Stimulated activated CD4-positive, alpha-beta T cell treated with anti-CD3 and anti-CD28 coated beads, TNF-alpha, amount 100 ng/mL, for 24 hours (primary cell): ENCODE measurements at places on chromosomes 3 and 15.

DNA sequence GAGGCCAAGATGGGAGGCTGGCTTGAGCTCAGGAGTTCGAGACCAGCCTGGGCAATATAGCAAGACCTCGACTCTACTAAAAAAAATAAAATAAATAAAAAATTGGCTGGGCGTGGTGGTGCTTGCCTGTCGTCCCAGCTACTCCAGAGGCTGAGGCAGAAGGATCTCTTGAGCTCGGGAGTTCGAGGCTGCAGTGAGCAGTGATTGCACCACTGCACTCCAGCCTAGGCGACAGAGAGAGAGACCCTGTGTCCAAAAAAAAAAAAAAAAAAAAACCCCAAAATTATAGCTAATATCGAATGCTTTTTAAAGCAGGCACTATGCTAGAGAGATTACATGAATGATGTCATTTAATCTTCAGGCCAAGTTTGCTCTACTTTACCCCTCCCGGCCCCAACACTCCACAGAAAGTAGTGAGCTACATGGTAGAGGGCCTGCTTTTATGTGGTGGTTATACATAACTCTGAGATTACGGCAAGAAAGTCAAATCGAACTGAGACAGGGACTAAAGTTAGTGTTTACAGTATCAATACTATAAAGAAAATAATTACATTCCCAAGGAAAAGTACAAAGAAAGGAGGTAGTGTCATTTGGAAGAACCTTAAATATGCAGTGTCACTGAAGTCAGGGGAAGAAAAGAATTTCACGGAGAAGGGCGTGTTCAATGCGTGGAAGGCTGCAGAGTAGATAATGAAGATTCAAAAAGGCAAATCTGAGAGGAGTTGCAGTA lies 1.1 kb downstream of the ADPGK start:
- no peak for DNase-seq

DNA sequence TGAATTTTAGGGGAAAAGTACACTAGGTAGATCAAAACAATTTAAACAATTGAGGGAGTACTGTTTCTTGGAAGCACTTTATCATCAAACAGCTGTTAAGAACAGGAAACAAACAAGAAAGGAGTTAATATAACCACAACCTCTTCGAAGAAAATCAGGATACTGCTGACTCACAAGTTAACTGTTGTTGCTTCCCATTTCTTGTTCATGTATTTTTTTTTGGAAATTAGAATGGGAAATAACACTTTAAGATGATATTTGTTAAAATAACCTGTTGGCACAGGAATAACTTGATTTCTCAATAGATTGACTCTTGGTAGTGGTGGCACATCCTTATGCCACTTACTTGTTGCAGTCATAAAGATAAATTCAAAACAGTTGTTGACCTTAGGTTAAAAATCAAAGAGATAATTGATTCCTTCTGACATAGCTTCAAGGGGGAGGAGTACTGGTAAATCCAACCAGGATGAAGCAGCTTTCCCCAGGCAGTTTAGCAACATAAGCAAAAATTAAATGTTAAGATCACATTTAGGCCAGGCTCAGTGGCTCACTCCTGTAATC lies 3.3 kb downstream of the BNIP2 start:
- no peak for DNase-seq

GRCh38 chr3:118425272-118425837 lies 609.3 kb downstream of the IGSF11 start:
- no peak for DNase-seq

- DNase-seq = no peak
These were observed 31.2 kb downstream of the CHDH start for GRCh38 chr3:53815067-53815466.

GRCh38 chr15:60576044-60576443 lies 97.1 kb upstream of the ICE2 start:
- DNase-seq = no peak

DNA sequence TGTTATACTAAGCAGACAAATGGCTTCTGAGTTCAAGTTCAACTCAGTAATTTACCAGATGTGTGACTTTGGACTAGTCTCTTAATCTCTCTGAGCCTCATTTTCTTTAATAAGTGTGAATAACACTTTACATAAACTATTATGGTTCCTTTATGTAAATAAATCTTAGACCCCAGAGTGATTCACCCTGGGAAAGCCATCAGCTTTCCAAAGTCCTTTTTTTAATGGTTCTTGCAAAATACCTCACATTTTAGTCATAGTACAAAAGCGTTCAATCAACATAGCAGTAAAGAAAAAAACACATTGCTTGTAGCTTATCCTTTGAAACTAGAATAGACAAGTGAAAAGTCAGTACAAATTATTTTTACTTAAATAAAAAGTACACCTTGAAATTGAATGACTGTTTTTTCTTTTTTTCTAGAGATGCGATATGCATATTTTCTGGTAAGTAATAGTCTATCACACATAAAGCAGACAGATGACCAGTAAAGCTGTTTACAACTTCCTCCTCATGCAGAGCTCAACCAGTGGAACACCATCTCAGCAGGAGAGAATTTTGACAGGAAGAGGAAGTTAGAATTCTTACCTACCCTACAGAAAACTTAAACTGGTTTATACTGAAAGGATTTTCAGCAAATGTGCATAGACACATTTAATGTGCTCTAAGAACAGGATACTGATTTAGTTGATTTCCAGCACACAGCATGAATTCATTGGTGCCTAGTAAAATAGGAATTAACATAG lies 123.0 kb upstream of the AGBL1 start:
- DNase-seq = no peak

- no peak for DNase-seq
These were observed 323.9 kb upstream of the GBE1 start for GRCh38 chr3:82085356-82085755.

DNA sequence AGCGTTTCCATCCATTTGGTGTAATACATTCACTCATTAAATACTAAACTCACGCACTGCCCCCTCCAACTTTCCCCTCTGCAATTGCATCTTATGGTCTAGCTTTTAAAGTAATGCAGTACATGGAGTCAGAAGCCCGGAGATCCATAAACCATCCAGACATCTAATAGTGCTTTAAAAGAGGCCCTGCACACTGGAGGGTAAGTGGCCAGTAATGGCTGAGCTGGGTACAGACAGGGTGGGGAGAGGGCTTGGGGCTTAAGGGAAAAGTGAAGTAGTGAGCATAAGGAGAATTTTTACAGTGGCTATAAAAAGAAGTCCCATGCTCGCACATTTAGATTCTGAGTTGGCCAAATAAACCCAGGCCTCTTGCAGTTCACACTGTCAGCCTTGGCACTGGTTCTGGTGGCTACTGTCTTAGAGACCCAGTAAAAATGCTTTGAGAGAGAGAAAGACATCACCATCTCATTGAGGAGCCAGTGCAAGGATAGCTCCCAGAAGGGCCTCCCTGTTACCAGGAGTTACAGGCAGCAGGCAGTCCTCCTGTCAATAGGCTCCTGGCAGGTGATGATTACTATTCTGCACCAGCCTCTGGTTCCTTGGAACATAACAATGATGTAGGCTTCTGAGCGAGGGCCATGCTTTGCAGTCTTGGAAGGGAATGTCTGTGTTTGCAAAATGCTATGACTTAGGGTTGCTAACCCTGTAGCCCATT lies 112.6 kb upstream of the NEO1 start:
- DNase-seq = no peak

- DNase-seq = no peak
These were observed 67.2 kb downstream of the DNASE1L3 start for GRCh38 chr3:58143417-58144055.

GRCh38 chr15:101440846-101441590 lies 48.5 kb downstream of the PCSK6 start:
- no peak for DNase-seq

DNA sequence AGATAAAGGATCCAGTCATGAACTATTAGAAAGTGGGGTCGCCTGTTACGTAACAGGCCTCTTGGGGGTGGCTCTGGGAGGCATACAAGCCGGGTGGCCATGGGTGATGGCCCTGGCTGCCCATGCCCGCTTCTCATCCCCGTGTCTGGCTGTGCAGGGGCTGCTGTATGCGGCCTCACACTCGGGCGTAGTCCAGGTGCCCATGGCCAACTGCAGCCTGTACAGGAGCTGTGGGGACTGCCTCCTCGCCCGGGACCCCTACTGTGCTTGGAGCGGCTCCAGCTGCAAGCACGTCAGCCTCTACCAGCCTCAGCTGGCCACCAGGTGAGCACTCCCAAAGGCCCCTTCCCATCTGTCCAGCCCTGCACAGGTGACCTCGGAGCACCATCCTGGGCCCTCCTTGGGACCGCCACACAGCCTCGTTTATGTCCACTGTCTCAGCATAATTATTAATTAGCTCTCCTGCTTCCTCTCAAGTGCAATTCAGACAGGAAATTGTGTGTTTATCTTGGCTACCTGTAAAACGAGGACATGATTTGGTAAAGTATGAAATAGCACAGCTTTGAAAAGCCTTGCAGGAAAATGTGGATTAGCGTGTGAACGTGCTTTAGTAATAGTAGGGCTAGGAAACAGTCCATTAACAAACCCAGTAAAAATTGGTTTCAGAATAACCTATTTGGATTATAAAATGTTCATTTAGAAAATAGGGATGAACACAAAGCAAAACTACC lies 8.1 kb downstream of the CIB1 start:
- no peak for DNase-seq

DNA sequence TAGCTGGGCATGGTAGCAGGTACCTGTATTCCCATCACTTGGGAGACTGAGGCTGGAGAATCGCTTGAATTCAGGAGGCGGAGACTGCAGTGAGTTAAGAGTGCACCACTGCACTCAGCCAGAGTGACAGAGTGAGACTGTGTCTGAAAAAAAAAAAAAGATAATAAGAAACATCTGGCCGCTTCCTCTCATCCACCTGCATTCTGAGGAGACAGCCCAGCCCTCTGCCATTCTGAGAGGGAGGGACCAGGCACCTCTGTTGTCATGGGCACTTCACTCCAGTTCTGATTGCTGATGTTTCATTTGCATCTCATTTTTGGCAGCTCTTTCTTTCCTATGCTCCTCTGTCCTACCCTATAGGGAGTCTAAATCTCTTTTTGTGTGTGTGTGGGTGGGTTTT lies 36.4 kb upstream of the GSK3B start:
- DNase-seq = no peak

- DNase-seq = no peak
These were observed 48.6 kb downstream of the SNRK start for GRCh38 chr3:43334976-43335375.

- DNase-seq = no peak
These were observed 62.1 kb downstream of the MOBP start for GRCh38 chr3:39529577-39529976.

GRCh38 chr15:100112636-100113305 lies 229.0 kb downstream of the ADAMTS17 start:
- DNase-seq = no peak

- no peak for DNase-seq
These were observed 1.0 kb downstream of the ONECUT1 start for GRCh38 chr15:52789008-52789600.

DNA sequence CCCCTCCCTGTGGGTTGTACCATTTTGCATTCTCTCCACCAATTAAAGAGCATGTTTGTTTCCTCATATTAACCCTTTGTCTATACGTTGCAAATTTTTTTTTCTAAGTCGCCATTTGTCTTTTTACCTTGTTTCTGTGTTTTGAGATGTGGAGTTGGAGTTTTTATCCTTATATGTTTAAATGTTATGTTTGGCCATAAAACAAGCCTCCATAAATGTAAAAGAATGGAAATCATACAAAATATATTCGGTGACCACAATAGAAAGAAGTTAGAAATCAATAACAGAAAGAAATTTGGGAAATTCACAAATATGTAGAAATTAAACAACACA lies 29.2 kb downstream of the LRRK1 start:
- DNase-seq = no peak

GRCh38 chr3:110903771-110904519 lies 167.7 kb upstream of the NECTIN3 start:
- DNase-seq = no peak
